GM19239 (cell line): ENCODE measurements at places on chromosomes 7 and 10.

DNA sequence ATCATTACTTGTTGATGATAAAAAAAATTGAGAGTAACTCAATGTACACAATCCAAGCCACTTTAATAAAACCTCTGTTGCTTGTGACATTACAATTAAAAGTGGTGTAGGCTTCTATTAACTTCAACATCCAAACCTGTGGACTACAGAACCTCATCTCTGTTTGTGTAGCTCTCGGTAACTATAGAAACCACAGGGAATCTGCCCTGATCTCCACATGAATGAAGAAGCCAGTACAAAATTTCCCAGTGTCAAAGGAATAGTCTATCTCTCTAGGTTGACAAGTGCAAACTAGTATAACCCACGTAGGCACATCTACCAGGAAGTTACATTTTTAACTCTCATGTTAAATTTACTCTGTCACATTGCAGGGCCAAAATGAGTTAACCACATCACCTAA is 204.3 kb downstream of the CHCHD3 start:
- DNase-seq, result no peak

GRCh38 chr10:70880077-70880534 is 8.3 kb downstream of the PCBD1 start:
- DNase-seq, result peak; percentile 62

DNA sequence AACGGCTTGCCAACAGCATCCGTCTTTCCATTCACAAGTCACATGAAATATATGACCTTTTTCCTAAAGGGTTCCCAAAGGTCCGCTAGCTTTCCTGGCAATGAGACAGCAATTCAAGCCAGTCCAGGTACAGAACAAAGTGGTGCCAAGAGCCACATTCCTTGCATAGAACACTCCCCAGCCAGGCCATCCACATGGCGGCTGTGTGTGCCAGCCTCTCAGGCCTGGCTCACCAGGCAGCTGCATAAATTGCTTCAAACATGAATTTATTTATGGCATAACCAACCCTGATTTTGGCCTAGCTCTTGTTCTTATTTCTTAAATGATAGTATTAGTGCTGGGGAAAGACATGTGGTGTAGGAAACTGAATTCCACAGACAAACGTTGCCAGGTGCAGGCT is 63.7 kb upstream of the CREB5 start:
- no peak for DNase-seq

GRCh38 chr10:94186722-94187121 is 176.0 kb downstream of the NOC3L start:
- no peak for DNase-seq

- no peak for DNase-seq
These were observed 122.6 kb downstream of the INHBA start for GRCh38 chr7:41579961-41580935.

DNA sequence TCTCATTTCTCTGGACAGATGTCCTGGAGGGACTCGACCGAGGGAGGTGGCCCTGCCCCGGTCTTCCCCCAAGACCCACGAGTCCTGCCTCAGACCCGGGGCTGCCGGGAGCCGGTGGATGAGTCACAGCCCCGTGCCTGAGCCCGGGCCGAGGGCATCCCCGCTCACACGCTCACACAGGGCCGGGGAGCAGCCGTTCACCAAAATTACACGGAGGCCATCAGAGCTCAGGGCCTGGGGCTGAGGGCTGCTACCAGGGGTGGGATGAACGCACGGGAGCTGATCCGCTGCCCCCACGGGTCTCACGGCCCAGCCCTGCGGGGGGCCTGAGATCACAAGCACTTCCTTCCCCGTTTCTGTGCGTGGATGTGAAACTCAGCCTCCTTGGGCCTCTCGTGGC is 17.5 kb downstream of the FAM20C start:
- no peak for DNase-seq

DNA sequence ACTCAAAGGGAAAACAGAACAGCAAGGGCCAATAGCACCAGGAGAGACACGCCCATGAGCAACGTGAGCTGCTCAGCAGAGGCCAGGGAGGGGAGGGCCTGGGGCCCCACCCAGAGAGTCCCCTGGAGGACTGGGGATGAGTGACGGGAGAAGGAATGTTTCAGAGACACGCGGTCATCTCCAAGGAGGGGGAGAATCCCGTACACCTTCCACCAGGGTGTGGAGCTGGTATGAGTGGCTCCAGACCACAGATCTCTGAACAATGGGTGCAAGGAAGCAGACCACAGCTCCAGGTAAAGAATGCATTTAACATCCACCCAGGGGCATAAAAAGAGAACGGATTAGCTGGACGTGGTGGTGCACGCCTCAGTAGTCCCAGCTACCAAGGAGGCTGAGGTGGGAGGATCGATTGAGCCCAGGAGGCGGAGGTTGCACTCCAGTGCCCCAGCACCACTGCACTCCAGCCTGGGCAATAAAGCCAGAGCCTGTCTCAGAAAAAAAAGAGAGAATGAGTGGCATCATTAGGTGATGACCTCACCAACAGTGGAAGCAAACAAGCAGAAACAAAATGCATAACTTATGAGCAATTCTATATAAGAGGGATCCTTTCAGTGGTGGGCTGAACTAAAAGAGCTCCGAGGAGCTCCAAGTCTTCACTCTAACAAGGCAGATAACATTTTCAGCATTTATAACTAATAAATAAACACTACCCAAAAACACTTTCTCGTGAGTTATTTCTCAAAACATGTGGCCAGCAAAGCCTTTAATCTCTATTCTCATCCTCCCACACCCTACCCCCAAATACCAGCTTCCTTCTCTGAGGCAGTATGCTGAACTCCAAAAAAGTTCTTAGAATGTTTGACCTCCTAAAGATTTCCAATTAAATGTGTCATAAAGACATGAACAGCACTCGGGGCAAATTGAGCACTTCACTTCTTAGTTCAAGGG is 12.5 kb downstream of the PSAP start:
- no peak for DNase-seq

GRCh38 chr10:34696423-34696822 is 118.7 kb downstream of the PARD3 start:
- no peak for DNase-seq

DNA sequence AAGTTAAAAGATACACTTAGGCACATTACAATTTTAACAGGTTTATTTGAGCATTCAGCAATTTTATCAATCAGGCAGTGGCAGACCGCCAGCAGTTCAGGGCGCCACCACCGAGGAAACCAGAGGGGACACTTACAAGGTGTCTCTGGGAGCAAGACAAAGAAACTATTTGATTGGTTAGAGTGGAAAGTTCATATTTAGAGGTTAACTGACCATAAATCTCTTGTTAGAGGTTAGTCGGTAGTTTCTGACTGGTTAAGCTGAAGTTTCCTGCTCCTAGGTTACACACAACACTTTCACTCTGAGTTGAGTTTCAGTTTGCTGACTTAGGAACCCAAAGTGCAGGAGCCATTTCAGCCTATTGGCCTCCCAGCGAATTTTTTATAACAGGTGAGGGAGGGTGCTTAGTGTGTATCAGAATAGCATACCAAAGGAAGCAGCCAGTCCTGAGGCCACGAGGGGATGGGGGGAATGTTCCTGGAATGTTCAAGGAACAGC is 10.8 kb upstream of the PVRIG start:
- DNase-seq, result peak; percentile 52

GRCh38 chr10:23351926-23352519 is 7.4 kb upstream of the C10orf67 start:
- no peak for DNase-seq

DNA sequence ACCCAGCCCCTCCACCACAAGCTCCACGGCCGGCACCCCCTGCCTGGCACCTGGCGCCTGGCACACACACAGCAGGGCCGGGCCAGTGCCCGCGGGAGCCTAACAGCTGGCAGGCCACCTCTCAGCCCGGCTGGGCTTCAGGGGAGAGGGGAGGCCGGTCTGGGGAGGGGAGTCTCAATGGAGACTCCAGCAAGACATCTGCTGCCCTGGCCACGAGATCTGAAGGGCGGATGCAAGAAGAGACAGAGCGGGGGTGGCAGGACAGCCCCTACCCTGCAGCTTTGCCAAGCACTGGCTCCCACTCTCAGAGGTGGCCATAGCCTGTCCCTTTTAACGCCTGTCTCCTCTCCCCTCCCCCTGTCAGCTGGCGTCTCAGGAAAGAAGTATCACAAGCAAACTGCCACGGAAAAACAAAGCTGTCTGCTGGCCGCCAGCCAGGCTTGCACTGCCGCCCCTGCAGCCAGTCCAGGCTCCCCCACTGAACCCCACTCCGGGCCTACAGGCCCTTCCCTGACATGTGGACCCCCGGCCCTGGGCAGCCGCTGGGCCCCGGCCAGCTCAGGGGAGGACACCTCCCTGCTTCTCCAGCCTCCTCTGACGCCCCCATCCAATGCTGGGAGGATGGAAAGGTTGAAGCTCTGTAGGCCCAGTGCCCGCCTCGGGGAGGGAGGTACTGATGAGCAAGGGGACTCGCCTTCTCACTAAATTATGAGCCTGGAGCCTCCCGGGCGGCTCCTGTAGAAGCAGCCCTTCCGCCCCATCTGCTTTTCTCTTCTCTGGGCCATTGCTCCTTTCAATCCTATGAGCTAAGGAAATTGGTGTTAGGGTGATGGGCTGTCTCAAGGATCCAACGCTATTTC is 178.4 kb downstream of the ARHGAP12 start:
- no peak for DNase-seq

GRCh38 chr7:103810112-103810744 is 179.2 kb downstream of the RELN start:
- no peak for DNase-seq

DNA sequence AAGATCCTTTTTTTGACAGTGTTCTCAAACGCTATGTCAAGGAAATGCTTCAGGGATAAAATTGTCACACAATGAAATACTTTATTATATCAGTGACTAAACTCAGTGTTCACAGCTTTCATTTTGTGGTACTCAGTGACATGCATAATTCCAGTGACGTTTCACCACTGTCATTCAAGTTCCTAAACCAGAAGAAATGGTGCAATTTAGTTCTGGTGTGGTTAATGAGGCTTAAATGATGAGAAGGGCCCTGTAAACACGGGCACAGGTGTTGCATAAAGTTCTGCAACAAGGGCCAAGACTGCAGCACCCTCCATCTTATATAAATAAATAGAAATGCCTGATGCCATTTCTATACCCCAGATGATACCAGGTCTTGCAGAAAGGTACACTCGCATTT is 1247.1 kb downstream of the GATA3 start:
- DNase-seq, result no peak

GRCh38 chr7:112060625-112061024 is 145.6 kb downstream of the DOCK4 start:
- DNase-seq, result no peak

DNA sequence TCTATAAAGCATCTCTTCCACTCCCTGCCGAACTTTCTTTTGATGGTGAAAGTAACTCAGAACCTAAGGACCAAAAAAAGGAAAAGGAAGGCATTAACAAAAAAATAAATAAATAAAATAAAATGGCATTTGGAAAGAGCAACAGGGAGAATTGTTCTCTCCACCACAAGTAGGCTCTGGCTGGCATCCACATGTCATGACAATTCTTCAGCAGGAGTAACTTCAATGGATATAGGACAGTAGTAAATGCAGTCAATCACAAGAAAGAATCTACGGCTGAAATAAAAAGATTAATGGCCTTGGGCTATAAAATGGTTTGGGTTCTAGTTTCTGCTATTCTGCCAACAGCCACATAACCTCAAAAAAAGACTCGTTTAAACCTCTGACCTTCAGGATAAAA is 23.9 kb downstream of the NCAPG2 start:
- no peak for DNase-seq

- no peak for DNase-seq
These were observed 6.6 kb upstream of the TPK1 start for GRCh38 chr7:144842377-144842851.

DNA sequence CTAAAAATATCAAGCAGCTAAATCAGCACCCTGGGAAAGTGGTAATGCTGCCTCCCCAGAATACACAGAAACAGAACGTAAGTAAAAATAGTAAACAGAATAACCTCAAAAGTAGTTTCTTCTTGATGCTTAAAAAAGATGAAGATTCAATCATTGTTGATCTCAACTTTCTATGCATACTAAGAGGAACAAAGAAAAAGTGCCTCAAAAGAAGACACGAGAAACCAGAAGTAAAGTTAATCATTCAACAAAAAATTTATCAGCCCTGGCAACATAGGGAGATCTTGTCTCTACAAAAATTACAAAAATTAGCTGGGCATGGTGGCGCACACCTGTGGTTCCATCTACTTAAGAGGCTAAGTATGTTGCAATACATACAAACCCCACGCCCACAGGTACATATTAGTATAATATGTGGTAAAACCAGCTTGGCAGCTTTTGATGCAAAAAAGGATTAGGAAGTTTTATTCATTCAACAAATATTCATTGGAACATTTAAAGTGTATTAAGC is 153.7 kb downstream of the NRBF2 start:
- DNase-seq, result no peak

DNA sequence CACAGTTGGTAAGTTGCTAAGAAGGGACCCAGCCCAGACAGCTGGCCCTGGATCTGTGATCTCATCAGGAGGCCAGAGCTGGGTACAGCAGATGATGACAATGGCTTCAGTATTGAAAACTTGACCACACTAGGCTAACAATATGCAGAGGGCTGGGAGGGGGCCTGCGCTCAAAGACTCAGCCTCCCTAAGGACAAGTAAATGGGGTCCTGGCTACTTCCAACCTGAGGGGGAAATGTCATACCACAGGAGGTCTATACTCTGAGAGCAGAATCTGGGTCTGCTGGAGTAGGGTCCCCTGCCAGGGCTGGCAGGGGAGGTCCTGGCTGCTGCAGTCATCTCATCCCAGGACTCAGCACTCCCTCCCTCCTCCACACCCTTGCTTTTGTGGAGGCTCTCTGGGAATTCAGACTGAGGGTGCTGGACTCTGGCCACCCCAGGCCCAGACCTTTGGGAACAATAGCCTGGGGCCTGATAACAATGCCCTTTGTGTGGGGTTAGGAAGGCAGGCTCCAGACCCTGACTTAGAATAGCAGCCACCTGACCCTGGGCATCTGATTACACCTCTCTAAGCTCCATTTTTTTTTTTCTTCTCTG is 1.4 kb downstream of the FXYD4 start:
- no peak for DNase-seq

- DNase-seq, result no peak
These were observed 48.4 kb upstream of the HABP2 start for GRCh38 chr10:113504423-113504822.

GRCh38 chr10:127908106-127908958 is 1.4 kb downstream of the PTPRE start:
- DNase-seq, result no peak

GRCh38 chr10:60977161-60978122 is 33.5 kb upstream of the RHOBTB1 start:
- no peak for DNase-seq
